ENCODE measurements at places on chromosomes 4 and X.

DNA sequence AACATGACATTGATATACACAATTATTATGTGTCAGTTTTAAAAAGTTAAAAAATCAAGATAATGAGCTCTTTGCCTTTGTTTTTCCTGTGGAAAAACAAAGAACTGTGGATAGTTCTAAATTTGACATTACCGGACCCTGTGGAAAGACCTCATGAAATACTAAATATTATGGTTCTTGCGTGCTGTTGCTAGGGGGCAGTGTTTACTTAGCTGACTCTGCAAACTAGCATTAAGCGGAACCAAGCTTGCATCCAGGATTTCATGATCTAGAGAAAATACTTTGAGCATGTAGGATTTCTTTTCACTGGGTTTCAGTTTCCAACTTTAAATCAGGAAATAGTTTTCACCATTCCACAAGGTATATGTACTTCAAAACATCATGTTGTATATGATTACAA is 33.6 kb downstream of the CLCN4 start:
- no peak for DNase-seq

- no peak for DNase-seq
Observed at GRCh38 chrX:136198010-136198409, 50.7 kb downstream of the FHL1 start.

- DNase-seq: no peak
Observed at GRCh38 chr4:74583757-74584156, 138.8 kb downstream of the AREG start.

GRCh38 chrX:153443476-153444332 is 2.2 kb downstream of the TREX2 start:
- no peak for DNase-seq

GRCh38 chr4:185358959-185359358 is 36.8 kb downstream of the LRP2BP start:
- no peak for DNase-seq

GRCh38 chr4:74578329-74578728 is 133.4 kb downstream of the AREG start:
- DNase-seq: no peak

GRCh38 chr4:186701273-186701672 is 22.4 kb downstream of the FAT1 start:
- DNase-seq: no peak

All from SW 1271 (cell line).